Stimulated activated CD8-positive, alpha-beta memory T cell treated with anti-CD3 and anti-CD28 coated beads, Interleukin-4, amount 100 ng/mL, for 4 hours (primary cell): ENCODE measurements at places on chromosomes 2 and 18.

GRCh38 chr2:172972005-172972619 lies 103.5 kb upstream of the MAP3K20 start:
- DNase-seq = no peak

DNA sequence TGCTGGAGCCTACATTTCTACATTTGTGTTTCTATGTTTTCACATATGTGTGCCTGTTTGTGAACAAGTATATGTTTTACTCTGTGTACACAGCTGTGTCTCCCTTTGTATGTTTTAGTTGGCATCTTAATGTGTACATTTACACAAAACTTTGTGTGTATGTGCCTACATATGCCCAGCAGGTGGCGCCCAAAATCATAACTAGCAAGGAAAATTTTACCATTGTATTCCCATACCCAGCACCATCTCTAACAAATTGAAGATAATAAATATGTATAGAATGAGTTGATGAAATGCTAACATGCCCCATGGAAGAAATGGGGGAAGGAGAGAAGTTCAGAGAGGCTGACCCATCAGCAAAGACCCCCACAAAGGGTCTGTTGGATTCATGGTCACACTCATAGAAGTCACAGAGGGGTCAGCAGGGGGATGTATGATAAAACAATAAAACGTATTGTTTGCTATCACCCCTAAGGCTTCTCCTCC lies 48.1 kb downstream of the PKDCC start:
- peak; percentile 66 for DNase-seq

- DNase-seq = no peak
These were observed 3.9 kb upstream of the SOS1 start for GRCh38 chr2:39124746-39125057.

GRCh38 chr2:37589298-37589697 lies 82.1 kb downstream of the CDC42EP3 start:
- no peak for DNase-seq

DNA sequence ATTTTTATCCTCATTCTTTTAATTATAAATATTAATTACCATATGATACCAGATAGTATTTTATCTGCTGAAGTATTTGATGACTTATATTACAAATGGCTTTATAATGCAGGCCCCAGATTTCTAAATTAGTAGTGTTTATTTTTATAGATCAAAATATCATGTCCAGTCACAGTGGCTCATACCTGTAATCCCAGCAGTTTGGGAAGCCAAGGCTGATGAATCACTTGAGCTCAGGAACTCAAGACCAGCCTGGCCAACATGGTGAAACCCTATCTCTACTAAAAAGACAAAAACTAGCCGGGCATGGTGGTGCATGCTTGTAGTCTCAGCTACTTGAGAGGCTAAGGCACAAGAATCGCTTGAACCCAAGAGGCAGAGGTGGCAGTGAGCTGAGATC lies 100.1 kb upstream of the ARHGAP15 start:
- no peak for DNase-seq

- DNase-seq = no peak
These were observed 152.9 kb downstream of the LRRTM1 start for GRCh38 chr2:80151651-80152050.
